Mucosa of descending colon (tissue), 3 donors: ENCODE measurements at places on chromosomes 6 and 20. TPM values are rescaled to one million over a fixed set of nuclear protein-coding genes. Genes with fewer than 3 reads are reported as not detected.

RRAGD gene
- 4.0 TPM for total RNA-seq

DNA sequence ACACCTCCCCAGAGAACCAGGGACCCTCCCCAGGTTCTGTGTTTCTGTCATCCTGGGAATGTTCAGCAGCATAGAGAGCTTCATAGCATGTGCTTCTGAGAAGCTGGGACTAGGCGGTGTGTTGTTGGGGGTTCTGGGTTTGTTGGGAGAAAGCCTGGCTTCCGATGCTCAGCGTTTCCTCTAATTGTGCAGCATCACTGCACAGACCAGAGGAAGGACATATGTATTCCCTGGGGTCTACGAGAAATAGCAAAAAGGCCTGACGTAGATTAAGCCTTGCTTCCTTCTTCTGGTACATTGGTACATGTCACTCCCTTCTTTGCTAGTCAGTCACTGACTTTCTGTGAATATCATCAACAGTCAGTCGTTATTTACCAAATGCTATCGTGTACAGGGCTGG, 96.9 kb upstream of the SGK1 start:
- no peak for DNase-seq

GRCh38 chr6:23213193-23213592, 643.8 kb downstream of the HDGFL1 start:
- DNase-seq: no peak

- no peak for DNase-seq
Measured at GRCh38 chr6:160226118-160226591, 32.5 kb downstream of the SLC22A2 start.

NRSN1 gene
- not detected for total RNA-seq
